GM23248 (cell line): ENCODE measurements at places on chromosomes 16 and 17. TPM values are rescaled to one million over a fixed set of nuclear protein-coding genes. Genes with fewer than 3 reads are reported as not detected.
A peak's percentile ranks its signal among the peaks of the same experiment; 100 is the strongest.

- no peak for DNase-seq
- 0 out of 2 replicates have a peak, but pooled peaks cover 7% of the 10 kb centered on the region for H3K4me1 ChIP-seq
- no peaks in the 10 kb centered on the region for H3K27me3 ChIP-seq
- H3K4me3 ChIP-seq = no peak overlapping the region
- H3K36me3 ChIP-seq = no peaks in the 10 kb centered on the region
These were observed 2.1 kb upstream of the PYCR1 start for GRCh38 chr17:81939218-81939617.

Gene WFDC1
- polyA plus RNA-seq = 0.35 and 0.87 TPM in 2 replicates

Gene BAIAP3
- 0.23 and 0.24 TPM in 2 replicates for polyA plus RNA-seq

DNA sequence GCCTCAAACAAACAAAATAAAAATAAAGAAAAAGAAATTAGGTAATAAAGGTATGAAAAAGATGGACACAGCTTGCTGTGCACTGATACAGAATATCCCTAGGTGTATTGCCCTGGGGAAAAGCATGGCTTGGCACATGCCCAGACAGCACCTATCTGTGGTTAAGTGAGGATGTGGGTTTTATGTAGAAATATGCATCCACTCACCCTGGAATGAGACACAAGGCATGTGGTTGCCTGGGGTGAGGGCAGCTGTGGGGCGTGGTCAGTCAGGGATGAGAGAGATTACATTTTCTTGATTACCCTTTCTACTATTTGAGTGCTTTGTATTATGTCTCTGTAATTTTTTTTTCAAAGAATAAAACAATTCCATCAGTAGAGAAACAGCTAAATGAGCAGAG, 6.9 kb downstream of the PLLP start:
- H3K4me3 ChIP-seq = no peak overlapping the region
- peaks cover 16% of the 10 kb centered on the region for H3K4me1 ChIP-seq
- H3K36me3 ChIP-seq = no peaks in the 10 kb centered on the region
- peaks cover under 1% of the 10 kb centered on the region for H3K27me3 ChIP-seq
- peak; percentile 66 for DNase-seq
- H3K27ac ChIP-seq = no peak overlapping the region

Gene TMEM235
- polyA plus RNA-seq = not detected in 2 replicates

GRCh38 chr16:22186517-22186916, 19.6 kb upstream of the EEF2K start:
- no peaks in the 10 kb centered on the region for H3K27me3 ChIP-seq
- peaks cover 11% of the 10 kb centered on the region; the same call in 1 of the 2 replicates for H3K4me1 ChIP-seq
- H3K36me3 ChIP-seq = no peaks in the 10 kb centered on the region
- peak; percentile 11 for DNase-seq

Gene CSH2
- not detected in 2 replicates for polyA plus RNA-seq

Gene FCSK
- 2.2 and 2.6 TPM in 2 replicates for polyA plus RNA-seq

Gene RNU2-1
- polyA plus RNA-seq = 3.7 and 5.0 TPM in 2 replicates
